ENCODE measurements at places on chromosomes 3 and 15. TPM values are rescaled to one million over a fixed set of nuclear protein-coding genes. Genes with fewer than 3 reads are reported as not detected.

WDR72 gene
- 2.3 TPM for total RNA-seq

TM4SF4 gene
- total RNA-seq = not detected

PLCH1 gene
- 28.8 TPM for total RNA-seq

TLR9 gene
- not detected for total RNA-seq

GSK3B gene
- total RNA-seq = 88.6 TPM

GRCh38 chr3:139318431-139318816, 25.4 kb upstream of the MRPS22 start:
- no peak for DNase-seq
- no peaks in the 10 kb centered on the region for H3K36me3 ChIP-seq
- H3K27ac ChIP-seq = no peak overlapping the region
- no peaks in the 10 kb centered on the region for H3K27me3 ChIP-seq
- H3K4me1 ChIP-seq = no peaks in the 10 kb centered on the region

DNA sequence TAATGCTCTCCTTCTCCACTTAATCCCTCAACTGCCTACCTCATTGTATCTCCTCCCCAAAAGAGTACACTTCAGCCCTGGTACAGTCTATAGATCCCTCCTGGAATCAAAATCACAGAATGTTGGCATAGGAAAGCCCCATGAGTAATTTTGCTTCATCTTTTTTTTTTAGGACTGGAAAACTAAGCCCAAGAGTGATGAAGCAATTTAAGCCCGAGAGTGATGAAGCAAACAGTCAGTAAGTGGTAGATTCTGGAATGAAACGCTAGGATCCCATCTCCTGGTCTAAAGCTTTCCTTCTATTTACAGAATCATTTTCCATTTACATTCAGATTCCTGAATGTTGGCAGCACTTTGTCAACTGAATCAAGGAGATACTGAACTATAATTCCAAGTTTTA, 29.8 kb upstream of the PLAAT1 start:
- no peaks in the 10 kb centered on the region for H3K4me1 ChIP-seq
- no peak overlapping the region for H3K4me3 ChIP-seq
- no peak for DNase-seq
- H3K36me3 ChIP-seq = no peaks in the 10 kb centered on the region

DNA sequence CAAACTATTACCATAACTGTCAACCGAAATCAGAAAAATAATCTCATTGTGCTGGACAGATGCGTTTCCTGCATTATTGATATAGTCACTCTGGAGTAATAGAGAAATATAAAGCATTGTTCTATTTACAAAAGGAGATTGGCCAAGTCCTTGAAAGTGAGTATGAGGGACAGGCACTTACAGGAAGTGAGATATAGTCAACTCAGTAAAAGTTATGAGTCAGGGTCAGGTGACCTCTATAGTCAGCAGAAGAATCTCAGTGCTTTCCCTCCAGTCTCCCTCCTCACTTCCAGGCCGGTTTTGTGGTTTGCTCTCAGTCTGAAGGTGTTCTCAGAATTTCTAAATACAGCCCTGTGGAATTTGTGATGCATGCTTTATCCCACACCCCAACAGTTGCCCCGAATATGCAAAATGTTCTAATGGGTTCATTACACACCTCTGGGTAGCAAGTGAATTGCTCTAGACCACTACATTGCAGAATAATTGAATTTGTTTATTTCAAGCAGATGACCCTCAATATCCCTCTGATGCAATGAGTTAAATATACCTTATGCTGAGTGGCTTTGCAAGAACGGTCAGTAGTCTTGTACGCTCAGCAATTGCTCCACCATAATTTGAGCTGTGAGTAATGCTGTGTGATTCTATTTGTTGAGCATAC, 787.7 kb downstream of the MCTP2 start:
- no peak for DNase-seq
- no peak overlapping the region for H3K27ac ChIP-seq
- no peaks in the 10 kb centered on the region for H3K4me1 ChIP-seq
- no peak overlapping the region for H3K4me3 ChIP-seq
- no peaks in the 10 kb centered on the region for H3K27me3 ChIP-seq

GRCh38 chr3:5019411-5020241, 40.4 kb downstream of the BHLHE40 start:
- H3K36me3 ChIP-seq = no peaks in the 10 kb centered on the region
- no peaks in the 10 kb centered on the region for H3K27me3 ChIP-seq
- no peak overlapping the region for H3K4me3 ChIP-seq
- DNase-seq = no peak
- H3K27ac ChIP-seq = no peak overlapping the region
- peaks cover 17% of the 10 kb centered on the region for H3K4me1 ChIP-seq

GRCh38 chr15:88779944-88780343, 23.3 kb upstream of the ACAN start:
- DNase-seq = no peak
- H3K27me3 ChIP-seq = no peaks in the 10 kb centered on the region
- H3K27ac ChIP-seq = no peak overlapping the region
- H3K36me3 ChIP-seq = no peaks in the 10 kb centered on the region
- no peaks in the 10 kb centered on the region for H3K4me1 ChIP-seq

DNA sequence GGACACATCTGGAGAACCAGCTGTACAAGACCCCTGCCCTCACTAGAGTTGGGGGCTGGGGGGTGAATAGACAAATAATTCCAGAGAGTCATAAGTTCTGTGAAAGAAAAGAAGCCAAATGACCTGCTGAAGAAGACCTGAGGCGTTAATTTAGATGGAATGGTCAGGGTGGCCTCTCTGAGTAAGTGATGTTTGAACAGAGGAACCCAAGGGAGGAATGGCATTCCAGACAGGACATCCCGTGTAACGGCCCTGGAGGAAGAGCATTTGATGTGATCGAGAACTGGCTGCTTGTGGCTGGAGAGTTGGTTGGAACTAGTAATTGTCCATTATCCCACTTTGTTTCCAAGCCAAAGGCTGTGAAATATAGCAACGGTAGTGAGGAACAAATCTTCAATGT, 1.7 kb downstream of the NR2C2 start:
- H3K36me3 ChIP-seq = peaks cover 6% of the 10 kb centered on the region
- H3K4me3 ChIP-seq = peak overlapping the region; percentile 99
- H3K27ac ChIP-seq = no peak overlapping the region
- DNase-seq = peak; percentile 27
- no peaks in the 10 kb centered on the region for H3K27me3 ChIP-seq

Measured in neural progenitor cell (in vitro differentiated cells).